ENCODE measurements at places on chromosomes 16 and 17.
A peak's percentile ranks its signal among the peaks of the same experiment; 100 is the strongest.

- DNase-seq = peak; percentile 89
Measured at GRCh38 chr16:27867122-27868110, 196.1 kb downstream of the GSG1L start.

DNA sequence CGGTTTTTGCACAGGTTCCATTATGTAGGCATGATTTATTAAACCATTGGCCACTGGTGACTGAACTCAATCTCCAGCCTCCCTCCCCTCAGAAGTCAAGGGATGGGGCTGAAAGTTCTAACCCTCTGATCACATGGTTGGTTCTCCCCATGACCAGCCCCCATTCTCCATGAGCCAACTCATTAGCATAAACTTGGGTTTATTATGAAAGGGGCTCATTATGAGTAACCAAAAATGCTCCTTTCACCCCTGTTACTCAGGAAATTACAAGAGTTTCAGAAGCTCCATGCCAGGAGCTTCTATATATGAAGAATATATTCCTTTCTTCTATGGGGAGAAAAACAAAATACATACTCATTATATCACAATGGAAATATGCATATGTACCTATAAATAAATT is 555.3 kb downstream of the HS3ST4 start:
- DNase-seq = no peak

DNA sequence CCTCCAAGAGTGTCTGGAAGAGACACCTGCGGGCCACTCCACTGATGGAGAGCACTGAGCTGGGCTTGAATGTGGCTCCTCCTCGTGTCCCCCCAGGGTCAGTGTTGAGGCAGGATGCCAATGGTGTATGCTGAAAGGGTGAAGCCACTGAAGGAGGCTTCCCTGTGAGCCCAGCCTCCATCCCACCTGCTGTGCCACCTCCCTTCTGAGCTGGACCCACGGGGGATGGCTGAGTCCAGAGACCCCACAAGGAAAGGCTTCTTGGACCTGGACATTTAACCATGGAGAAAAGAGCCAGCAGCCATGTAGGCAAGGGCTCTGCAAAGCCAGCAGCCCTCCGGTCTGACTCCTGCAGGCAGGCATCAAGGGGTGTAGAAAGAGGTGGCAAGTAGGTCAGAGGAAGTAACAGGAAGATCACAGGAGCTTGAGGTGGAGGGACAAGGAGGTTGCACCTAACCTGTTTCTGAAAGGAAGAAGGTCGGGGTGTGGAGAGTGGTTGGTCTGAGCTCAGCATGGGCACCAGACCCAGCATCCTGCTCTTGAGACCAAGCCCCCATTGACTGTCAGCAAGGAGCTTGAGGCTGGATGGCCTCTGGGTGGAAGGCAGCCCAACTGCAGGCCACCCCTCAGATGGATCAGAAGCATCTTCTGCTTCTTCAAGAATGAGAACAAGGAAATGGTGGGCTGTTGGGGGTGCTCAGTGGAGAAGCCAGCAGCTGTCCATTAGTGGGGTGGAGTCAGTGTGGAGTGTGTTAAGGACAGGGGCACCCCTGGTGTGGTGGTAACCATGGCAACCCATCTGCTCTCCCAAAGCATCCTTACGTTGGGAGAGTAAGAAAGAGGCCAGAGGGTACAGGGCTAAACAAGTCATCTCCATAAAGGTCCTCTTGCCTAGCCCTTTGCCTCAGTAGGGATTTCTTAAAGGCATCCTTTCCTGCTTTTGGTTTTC is 80.7 kb downstream of the PLD6 start:
- no peak for DNase-seq

DNA sequence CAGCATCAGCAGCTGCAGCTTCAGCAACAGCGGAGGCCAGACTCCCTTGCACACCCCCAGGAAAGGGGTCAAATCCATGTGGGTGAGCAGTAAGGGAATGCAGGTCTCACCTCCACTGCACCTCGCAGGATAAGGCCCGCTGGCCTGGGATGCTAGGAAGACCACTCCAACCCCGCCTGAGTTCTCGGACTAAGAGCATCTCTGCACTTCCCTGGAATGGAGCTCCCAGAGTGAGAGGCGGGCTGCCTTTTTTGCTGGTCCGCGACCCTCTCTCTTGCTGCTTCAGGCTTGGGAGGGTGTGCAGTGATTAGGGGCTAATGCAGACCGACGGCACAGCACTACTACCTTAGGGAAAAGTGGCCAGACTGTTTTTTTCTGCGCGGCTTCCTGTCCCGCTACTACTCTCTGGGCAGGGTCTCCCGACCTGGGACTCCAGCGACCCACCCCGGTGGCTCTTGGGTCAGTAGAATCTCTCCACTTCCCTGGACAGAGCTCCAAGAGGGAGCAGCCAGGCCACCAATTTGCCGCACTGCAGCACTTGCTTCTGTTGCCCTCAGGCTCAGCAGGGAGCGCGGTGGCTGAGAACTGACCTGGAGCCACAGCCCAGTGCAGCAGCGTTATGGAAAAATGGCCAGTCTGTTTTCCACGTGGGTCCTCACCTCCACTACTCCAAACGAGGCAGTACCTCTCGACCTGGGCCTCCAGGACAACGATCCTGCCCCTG is 480.4 kb downstream of the CDH8 start:
- no peak for DNase-seq

DNA sequence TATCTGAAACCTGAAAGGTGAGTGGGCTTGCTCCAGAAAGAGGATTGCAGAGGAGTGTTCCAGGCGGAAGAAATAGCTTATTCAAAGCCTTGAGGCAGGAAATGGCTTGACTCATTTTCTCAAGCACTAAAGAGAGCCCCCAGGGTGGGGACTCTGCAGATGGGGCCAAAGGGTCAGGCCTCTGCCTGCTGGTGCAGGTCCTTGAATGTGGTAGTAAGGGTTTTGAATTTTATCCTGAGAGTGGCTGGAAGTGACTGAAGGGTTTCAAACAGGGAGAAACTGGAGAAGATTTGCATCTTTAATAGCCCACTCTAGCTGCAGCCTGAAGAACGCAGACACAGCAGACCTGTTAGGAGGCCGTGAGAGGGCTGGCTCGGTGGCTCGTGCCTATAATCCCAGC is 144.4 kb downstream of the CCT6B start:
- no peak for DNase-seq

DNA sequence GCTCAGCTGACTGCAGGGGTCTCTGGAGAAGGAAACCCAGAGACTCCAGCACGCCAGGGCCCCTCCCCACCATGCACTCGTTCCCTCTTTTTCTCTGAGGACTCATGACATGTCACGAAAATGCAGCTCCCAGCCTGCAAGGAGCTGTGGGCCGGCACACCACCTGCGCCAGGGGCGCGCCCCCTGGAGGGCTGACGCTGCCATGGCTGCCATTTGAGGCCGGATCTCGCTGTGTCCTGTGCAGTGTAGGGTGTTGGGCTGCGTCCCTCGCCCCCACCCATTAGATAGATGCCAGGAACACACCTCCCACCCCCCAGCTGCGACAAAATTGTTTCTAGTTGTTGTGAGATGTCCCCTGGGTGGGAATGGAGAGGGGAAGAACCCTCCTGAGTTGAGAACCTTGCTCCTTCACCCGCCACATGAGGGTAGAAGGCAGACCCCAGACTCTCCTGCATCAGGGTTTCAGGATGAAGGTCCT is 8.2 kb downstream of the SYNGR2 start:
- peak; percentile 74 for DNase-seq

GRCh38 chr16:71230122-71230845 is at the start of gene HYDIN:
HYDIN (minus strand) TSS chr16:71230722; CDS start chr16:71186895, 43,827 bp downstream.
- DNase-seq = peak; percentile 61

DNA sequence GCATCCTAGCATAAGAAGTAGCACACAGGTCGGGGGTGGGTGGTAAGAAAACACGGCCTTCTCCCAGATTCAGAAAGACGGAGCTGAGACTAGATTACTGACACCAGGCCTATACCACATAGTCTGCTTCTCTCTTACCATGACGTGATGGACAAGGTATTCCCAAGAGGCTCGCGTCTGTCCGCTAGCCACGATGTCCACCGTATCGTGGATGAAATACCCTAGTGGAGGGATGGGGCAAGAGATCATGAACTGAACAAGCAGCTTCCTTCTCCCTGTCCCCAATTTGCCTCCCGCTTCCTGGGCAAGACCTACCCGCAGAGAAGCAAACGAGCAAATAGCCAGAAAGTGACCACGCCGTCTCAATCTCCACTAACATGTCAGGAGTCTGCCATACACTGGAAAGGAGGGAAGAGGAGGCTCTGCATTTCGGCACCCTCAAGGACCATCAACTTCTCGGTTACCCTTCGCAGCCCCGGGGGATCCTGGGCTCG is 820 bp downstream of the TLCD1 start:
- no peak for DNase-seq

DNA sequence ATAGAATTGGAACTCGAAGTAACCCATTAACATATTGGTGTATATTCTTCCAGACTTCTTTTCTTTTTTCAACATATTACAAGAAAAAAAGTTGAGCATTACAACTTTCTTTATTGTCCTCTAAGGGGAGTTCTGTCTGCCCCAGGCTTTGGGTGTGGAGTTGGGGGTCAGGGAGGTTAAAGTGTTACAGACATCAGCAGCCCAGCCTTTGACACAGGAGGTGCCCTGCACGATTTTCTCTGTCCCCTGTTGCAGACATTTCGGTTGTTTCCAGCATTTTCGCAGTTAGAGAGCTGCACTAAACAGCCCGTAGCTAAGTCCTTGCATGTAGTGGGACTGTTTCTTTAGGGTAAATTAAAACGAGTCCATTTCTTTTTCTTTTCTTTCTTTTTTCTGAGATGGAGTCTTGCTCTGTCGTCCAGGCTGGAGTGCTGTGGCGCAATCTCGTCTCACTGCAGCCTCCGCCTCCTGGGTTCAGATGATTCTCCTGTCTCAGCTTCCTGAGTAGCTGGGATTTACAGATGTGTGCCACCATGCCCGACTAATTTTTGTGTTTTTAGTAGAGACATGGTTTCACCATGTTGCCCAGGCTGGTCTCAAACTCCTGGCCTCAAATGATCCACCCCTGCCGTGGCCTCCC is 13.4 kb upstream of the ADCY7 start:
- DNase-seq = no peak

GRCh38 chr17:63519972-63520882 is 2.9 kb upstream of the KCNH6 start:
- no peak for DNase-seq

DNA sequence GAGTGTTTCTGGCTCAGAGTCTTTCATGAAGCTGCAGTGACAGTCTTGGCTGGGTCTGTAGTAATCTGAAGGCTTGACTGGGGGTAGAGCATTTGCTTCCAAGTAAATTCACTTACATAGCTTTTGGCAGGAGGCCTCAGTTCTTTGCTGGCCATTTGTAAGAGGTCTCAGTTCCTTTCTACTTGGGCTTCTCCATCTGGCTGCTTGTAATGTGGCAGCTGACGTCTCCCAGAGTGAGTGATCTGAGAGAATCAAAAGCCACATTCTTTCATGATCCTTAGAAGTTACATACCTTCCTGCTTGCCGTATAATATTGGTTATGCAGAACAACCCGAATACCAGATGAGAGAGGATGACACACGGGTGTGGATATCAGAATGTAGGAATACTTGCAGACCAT is 39.8 kb downstream of the NF1 start:
- DNase-seq = no peak

GRCh38 chr16:24538756-24539294 is 541 bp upstream of the RBBP6 start:
- no peak for DNase-seq

GRCh38 chr17:20284022-20284421 is 183.3 kb downstream of the LGALS9B start:
- no peak for DNase-seq

DNA sequence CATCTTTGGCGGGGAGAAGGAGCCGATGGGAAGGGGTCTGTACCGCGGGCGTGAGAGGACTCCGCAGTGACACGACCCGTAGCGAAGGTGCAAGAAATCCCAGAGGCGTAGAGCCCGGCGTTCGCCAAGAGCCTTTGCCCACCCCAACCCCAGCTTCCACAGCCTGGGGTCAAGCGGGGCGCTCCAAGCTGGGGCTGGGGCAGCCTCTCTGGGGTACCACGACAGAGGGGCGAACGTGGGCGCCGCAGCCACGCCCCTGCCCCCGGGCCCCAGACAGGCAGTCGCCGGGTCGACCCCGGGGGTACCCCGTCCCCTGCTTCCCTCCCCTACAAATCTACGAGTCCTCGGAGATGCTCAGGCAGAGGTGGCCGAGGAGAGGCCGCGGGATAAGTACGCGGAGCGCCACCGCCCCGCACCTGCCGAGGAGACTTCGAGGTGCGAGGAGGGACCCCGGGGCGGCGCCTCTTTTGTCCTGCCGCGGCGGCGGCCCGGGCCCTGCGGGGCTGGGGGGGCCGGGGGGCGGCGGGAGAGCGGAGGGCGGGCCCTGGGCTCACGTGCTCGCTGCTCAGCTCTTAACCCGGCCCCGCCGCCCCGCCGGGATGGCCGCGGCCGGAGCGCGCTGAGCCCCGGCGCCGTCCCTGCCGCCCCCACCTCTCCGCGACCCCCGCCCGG is at the start of gene ADAM11:
TSS of gene ADAM11 (plus strand) at position 575 of the 672 bp plus-strand sequence. CDS start 212 bp downstream, outside the sequence.
- peak; percentile 85 for DNase-seq

DNA sequence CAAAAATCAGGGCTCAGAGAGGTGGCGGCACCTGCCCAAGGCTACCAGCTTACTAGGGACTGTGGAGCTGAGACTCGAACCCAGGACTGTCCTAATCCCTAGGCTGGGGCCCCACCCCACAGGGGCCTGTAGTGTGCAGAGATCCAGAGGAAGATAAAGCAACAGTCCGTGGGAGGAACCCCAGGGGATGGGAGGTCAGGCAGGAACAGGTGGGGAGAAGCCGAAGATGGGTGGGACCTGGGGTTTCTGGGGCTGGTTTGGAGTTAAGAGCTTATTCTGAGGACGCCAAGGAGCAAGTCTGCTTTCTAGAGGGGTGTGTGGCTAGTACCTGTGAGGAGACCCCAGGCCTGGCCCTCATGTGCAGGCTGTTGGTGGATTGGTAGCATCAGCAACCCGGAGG is 14.9 kb downstream of the C16orf74 start:
- no peak for DNase-seq

DNA sequence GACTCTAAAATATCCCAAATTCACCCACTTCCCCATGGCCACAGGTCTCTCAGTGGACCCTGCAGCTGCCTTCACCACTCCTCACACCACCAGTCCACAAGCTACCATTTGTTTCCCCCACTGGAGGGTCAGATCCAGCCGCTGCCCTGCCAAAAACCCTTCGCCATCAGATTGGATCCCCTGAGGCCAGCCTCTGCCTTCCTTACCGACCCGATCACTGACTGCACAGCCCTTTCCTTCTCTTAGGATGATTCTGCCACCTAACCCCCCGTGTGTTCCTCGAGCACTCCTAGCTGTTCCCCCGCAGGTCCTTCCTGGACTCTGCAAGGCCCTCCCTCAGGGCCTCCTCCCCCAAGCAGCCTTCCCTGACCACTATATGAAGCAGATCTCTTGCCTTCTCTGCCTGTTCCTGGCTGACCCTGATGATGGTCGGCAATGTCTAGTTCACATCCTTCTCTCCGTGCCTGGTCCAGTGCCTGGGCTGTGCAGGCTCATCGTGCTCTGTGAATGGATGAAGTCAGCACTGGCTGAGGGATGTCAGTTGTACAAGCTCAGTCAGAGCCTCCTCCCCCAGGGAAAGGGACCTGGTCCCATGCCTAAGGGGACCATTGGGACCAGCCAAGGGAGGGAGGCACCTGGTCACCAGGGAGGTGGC is 46.0 kb downstream of the CPNE2 start:
- no peak for DNase-seq

GRCh38 chr17:61144617-61145564 is 254.8 kb upstream of the TBX2 start:
- DNase-seq = no peak

GRCh38 chr17:46071796-46072195 is 72.7 kb downstream of the STH start:
- no peak for DNase-seq

Measured in AG20443 (cell line).